ENCODE measurements at places on chromosomes 2 and 18.

DNA sequence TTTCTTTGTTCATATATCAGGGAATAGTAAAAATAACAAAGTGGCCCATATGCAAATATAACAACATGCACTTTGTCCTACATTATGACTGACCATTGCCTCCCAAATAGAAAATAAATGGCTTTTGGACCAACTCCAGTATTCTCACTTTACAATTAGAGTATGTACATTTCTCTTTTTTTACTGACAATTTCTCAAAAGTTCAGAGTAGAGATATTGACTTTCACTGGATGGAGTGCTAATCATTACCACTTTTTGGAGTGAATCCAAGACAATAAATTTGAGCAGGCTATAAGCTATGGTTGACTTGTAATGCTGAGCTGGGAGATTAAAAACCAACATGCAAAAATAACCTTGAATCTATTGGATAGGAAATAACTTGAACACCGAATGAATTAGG lies 987.4 kb downstream of the SUCLG1 start:
- no peaks in the 10 kb centered on the region for H3K36me3 ChIP-seq
- DNase-seq, result no peak
- no peaks in the 10 kb centered on the region for H3K4me1 ChIP-seq
- H3K27ac ChIP-seq, result no peak overlapping the region
- no peaks in the 10 kb centered on the region for H3K27me3 ChIP-seq
- no peak overlapping the region for H3K4me3 ChIP-seq

- H3K36me3 ChIP-seq, result no peaks in the 10 kb centered on the region
- H3K27ac ChIP-seq, result no peak overlapping the region
- H3K4me1 ChIP-seq, result no peaks in the 10 kb centered on the region
- H3K27me3 ChIP-seq, result peaks cover under 1% of the 10 kb centered on the region
Observed at GRCh38 chr2:201680743-201681142, 17.7 kb downstream of the MPP4 start.

DNA sequence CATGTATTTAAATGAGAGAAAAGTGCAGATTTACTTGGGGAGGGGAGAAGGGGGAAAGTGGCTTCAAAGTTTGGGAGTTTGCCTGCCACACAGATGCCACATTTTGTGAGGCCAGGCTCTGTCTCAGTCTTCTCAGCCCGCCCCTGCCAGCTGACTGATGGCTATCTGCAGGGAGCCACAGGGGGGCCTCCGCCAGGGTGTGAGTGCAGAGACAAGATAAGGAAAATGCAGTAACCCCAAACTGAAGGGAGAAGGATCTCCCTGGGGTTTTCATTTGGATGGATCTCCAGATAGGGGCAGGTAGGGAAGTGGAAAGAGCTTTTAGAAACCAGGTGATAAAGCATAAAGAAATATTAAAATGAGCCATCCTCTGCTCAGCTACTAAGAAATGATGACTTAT lies 128.8 kb downstream of the ZNF521 start:
- H3K27ac ChIP-seq, result no peak overlapping the region
- peaks cover 2% of the 10 kb centered on the region for H3K36me3 ChIP-seq
- H3K4me1 ChIP-seq, result no peaks in the 10 kb centered on the region
- no peak for DNase-seq

GRCh38 chr2:46165916-46166315 lies 131.3 kb upstream of the EPAS1 start:
- no peak overlapping the region for H3K4me3 ChIP-seq
- no peak overlapping the region for H3K27ac ChIP-seq
- H3K27me3 ChIP-seq, result no peaks in the 10 kb centered on the region
- peaks cover 8% of the 10 kb centered on the region for H3K36me3 ChIP-seq

DNA sequence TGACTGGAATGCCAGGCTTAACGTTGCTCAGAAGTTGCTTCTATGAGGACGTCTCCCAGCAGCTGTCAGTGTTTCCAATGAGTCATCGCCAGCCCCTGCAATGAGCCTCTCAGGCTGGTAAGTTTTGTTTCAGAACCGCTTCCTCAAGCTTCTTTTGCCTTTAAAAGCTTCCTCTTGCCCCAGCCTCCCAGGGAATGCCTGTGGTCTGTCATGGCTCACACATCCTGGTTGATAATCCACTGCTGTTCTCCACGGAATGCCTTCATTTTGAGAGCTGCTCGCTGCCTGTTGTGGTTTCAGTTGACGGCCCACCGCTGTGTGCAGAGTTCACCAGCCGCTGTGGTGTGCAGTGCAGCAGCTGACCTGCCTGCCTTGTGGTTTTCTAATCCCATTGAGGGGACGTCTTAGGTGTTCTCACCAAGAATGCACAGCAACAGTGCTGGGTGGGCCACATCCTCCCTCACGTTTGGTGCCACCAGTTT lies 96.4 kb downstream of the RTP5 start:
- DNase-seq, result peak; percentile 64
- H3K4me3 ChIP-seq, result peak overlapping the region; percentile 2

- H3K4me3 ChIP-seq, result no peak overlapping the region
- no peak for DNase-seq
- H3K27me3 ChIP-seq, result no peaks in the 10 kb centered on the region
- no peak overlapping the region for H3K27ac ChIP-seq
- no peaks in the 10 kb centered on the region for H3K36me3 ChIP-seq
Observed at GRCh38 chr2:226330206-226330605, 469.4 kb downstream of the IRS1 start.

GRCh38 chr2:29620890-29621289 lies 300.5 kb downstream of the ALK start:
- H3K36me3 ChIP-seq, result no peaks in the 10 kb centered on the region
- no peak overlapping the region for H3K4me3 ChIP-seq
- peaks cover 14% of the 10 kb centered on the region for H3K4me1 ChIP-seq
- peaks cover 4% of the 10 kb centered on the region for H3K27me3 ChIP-seq
- DNase-seq, result no peak
- no peak overlapping the region for H3K27ac ChIP-seq

GRCh38 chr2:51918113-51918512 lies 886.2 kb upstream of the NRXN1 start:
- no peaks in the 10 kb centered on the region for H3K36me3 ChIP-seq
- H3K27me3 ChIP-seq, result no peaks in the 10 kb centered on the region
- DNase-seq, result no peak

GRCh38 chr2:192604295-192604694 lies 409.6 kb upstream of the TMEFF2 start:
- no peak overlapping the region for H3K27ac ChIP-seq
- H3K36me3 ChIP-seq, result no peaks in the 10 kb centered on the region
- DNase-seq, result no peak
- no peak overlapping the region for H3K4me3 ChIP-seq

GRCh38 chr2:111118981-111119821 lies 1.5 kb upstream of the BCL2L11 start:
- H3K27ac ChIP-seq, result no peak overlapping the region
- H3K27me3 ChIP-seq, result peaks cover 45% of the 10 kb centered on the region
- peaks cover 5% of the 10 kb centered on the region for H3K36me3 ChIP-seq

GRCh38 chr2:50769406-50770181 lies 262.3 kb downstream of the NRXN1 start:
- DNase-seq, result peak; percentile 67
- H3K4me1 ChIP-seq, result peaks cover 8% of the 10 kb centered on the region
- H3K4me3 ChIP-seq, result no peak overlapping the region
- no peak overlapping the region for H3K27ac ChIP-seq

GRCh38 chr2:110149330-110150220 lies 34.0 kb upstream of the MALL start:
- no peaks in the 10 kb centered on the region for H3K36me3 ChIP-seq
- no peak overlapping the region for H3K27ac ChIP-seq
- no peak for DNase-seq
- no peaks in the 10 kb centered on the region for H3K27me3 ChIP-seq
- peaks cover 3% of the 10 kb centered on the region for H3K4me1 ChIP-seq

DNA sequence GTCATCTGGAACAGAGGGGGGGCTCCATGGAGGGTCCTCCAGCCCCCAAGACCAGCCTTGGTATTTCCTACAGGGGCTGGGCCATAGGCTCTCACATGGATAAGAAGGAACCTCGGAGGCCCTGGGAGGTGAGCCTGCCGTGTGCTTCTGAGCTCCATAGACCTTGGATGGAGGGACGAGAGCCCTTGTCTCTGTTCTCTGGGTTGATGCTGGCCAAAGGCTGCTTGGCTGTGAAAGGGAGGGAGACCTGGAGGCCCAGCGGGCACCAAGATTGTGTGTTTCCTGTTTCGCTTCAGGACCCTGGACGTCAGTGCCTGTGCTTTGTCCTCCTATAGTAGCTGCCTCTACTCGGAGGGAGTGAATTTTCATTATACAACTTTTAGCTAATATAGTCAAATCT lies 20.8 kb downstream of the CABLES1 start:
- H3K36me3 ChIP-seq, result no peaks in the 10 kb centered on the region
- H3K27me3 ChIP-seq, result no peaks in the 10 kb centered on the region
- peaks cover 15% of the 10 kb centered on the region for H3K4me1 ChIP-seq
- H3K4me3 ChIP-seq, result no peak overlapping the region
- no peak overlapping the region for H3K27ac ChIP-seq

GRCh38 chr2:226489775-226490541 lies 309.7 kb downstream of the IRS1 start:
- DNase-seq, result no peak
- no peak overlapping the region for H3K4me3 ChIP-seq
- no peak overlapping the region for H3K27ac ChIP-seq
- H3K36me3 ChIP-seq, result no peaks in the 10 kb centered on the region
- H3K4me1 ChIP-seq, result no peaks in the 10 kb centered on the region

DNA sequence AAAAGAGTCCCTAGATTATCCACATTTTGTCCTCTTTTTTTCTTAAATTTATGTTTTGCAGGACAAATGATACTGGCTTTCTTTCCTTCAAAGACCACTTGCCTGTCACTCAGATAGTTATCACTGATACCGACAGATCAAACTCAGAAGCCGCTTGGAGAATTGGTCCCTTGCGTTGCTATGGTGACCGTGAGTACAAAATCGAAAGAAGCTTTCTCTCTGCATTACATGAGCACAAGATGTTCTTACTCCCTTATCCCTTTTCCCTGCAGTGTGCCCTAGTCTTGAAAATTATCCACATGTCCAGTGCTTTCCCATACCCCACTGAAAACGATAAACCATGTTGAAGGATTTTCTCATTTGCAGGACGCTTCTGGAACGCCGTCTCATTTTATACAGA lies 738.5 kb downstream of the CNTNAP5 start:
- H3K36me3 ChIP-seq, result no peaks in the 10 kb centered on the region
- DNase-seq, result no peak
- H3K4me1 ChIP-seq, result no peaks in the 10 kb centered on the region
- H3K4me3 ChIP-seq, result no peak overlapping the region
- H3K27me3 ChIP-seq, result no peaks in the 10 kb centered on the region
- H3K27ac ChIP-seq, result no peak overlapping the region

- H3K4me3 ChIP-seq, result no peak overlapping the region
- no peaks in the 10 kb centered on the region for H3K36me3 ChIP-seq
- H3K27ac ChIP-seq, result no peak overlapping the region
- H3K27me3 ChIP-seq, result no peaks in the 10 kb centered on the region
- DNase-seq, result no peak
Observed at GRCh38 chr2:238133499-238134392, 4.7 kb upstream of the KLHL30 start.

- no peak overlapping the region for H3K4me3 ChIP-seq
- DNase-seq, result no peak
- no peaks in the 10 kb centered on the region for H3K36me3 ChIP-seq
- H3K27me3 ChIP-seq, result peaks cover 12% of the 10 kb centered on the region
- H3K4me1 ChIP-seq, result no peaks in the 10 kb centered on the region
Observed at GRCh38 chr2:121052023-121052422, 233.0 kb downstream of the TFCP2L1 start.

- no peak overlapping the region for H3K27ac ChIP-seq
- H3K4me3 ChIP-seq, result no peak overlapping the region
- H3K27me3 ChIP-seq, result no peaks in the 10 kb centered on the region
Observed at GRCh38 chr2:133197156-133197555, 371.1 kb downstream of the NCKAP5 start.

DNA sequence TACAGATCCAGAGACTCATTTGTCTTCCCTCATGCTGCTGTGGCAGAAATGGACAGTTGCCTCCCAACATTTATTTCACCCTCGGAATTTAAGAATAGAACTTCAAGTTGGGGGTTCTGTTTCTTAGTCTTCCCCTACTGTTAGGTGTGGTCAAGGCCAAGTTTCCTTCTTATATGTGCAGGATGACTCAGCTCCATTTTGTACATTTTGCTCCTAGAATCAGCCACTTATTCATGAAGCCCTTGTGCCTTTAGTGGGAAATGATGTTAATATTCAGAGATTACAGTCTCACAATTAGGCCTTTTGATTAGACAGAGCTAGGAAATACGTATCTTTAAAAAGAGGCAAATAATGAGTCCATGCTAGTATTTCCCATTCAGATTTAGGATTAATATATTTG lies 46.2 kb upstream of the ELOA2 start:
- no peak overlapping the region for H3K27ac ChIP-seq
- no peaks in the 10 kb centered on the region for H3K27me3 ChIP-seq
- no peak for DNase-seq
- no peaks in the 10 kb centered on the region for H3K4me1 ChIP-seq
- H3K4me3 ChIP-seq, result no peak overlapping the region

DNA sequence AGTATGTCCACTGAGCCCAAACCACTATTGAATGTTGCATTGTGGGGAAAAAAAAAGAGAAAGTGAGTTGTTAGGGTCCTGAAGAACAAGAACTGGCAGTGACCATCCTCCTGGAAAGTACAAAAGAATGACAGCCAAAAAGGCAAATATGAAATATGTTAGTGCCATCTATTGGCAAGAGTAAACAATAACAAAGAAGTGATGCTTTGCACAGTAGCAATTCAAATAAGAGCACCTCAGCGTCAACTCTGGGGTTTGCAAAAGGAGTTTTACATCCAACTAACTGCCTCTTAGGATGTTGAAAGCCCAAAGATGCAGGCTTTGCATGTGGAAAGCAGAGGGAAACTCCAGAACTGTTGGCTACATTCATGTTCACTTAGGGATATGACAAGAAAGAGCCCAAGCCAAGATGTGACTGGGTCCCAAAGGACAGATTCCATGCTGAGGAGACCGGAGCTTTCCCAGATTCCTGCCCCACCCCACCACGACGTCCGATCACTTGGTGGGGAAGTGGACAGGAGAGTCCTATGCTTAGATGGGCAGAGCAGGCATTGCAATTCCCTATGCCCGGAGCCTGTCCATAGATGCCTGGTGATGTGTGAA lies 15.6 kb downstream of the TRABD2A start:
- H3K36me3 ChIP-seq, result no peaks in the 10 kb centered on the region
- H3K27me3 ChIP-seq, result no peaks in the 10 kb centered on the region
- no peaks in the 10 kb centered on the region for H3K4me1 ChIP-seq
- no peak overlapping the region for H3K27ac ChIP-seq

GRCh38 chr2:120418174-120418787 lies 72.3 kb downstream of the INHBB start:
- H3K36me3 ChIP-seq, result no peaks in the 10 kb centered on the region
- no peak overlapping the region for H3K27ac ChIP-seq
- H3K27me3 ChIP-seq, result peaks cover 19% of the 10 kb centered on the region
- no peaks in the 10 kb centered on the region for H3K4me1 ChIP-seq

DNA sequence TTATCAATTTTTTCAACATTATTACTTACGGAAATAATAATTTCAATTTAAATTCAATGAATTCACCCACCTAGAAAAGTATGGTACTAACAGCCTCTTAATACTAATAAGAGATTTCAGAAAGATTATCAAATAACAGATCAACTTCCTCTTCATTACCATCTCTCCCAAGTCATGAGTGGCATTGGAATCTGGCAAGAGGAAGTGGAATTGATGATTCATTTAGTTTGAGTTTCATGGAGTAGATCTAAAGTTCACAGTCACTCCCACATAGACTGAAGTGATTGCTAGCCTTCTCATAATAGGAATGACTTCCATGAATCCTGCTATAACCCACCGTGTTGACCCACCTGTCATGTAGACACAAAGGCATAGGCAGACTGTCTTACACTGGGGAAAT lies 77.7 kb upstream of the WDR75 start:
- H3K27me3 ChIP-seq, result no peaks in the 10 kb centered on the region
- H3K4me3 ChIP-seq, result no peak overlapping the region
- no peaks in the 10 kb centered on the region for H3K4me1 ChIP-seq

- H3K27ac ChIP-seq, result no peak overlapping the region
- H3K36me3 ChIP-seq, result no peaks in the 10 kb centered on the region
- DNase-seq, result no peak
Observed at GRCh38 chr18:11522992-11523391, 86.4 kb upstream of the SLC35G4 start.
